ENCODE measurements at places on chromosomes 7 and 10.
A peak's percentile ranks its signal among the peaks of the same experiment; 100 is the strongest.

GRCh38 chr10:115937768-115938056, 335.3 kb downstream of the GFRA1 start:
- DNase-seq = no peak

DNA sequence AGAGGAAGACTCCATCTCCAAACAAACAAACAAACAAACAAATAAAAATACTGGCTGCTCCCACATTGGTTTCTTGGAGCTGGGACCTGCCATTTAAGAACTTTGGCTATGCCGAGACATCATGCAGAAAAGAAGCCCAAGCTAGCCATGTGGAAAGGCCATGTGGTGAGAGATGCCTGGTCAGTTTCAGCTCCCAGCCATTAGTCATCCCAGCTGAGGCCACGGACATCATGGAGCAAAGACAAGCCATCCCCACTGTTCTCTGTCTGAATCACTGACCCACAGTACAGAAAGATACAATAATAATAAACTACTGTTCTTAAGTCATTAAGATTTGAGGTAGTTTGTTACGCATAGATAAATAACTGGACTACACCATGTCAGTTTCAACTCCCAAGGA, 70.0 kb upstream of the PCBD1 start:
- DNase-seq = no peak

GRCh38 chr7:101066141-101066832, 19.0 kb upstream of the TRIM56 start:
- DNase-seq = no peak

DNA sequence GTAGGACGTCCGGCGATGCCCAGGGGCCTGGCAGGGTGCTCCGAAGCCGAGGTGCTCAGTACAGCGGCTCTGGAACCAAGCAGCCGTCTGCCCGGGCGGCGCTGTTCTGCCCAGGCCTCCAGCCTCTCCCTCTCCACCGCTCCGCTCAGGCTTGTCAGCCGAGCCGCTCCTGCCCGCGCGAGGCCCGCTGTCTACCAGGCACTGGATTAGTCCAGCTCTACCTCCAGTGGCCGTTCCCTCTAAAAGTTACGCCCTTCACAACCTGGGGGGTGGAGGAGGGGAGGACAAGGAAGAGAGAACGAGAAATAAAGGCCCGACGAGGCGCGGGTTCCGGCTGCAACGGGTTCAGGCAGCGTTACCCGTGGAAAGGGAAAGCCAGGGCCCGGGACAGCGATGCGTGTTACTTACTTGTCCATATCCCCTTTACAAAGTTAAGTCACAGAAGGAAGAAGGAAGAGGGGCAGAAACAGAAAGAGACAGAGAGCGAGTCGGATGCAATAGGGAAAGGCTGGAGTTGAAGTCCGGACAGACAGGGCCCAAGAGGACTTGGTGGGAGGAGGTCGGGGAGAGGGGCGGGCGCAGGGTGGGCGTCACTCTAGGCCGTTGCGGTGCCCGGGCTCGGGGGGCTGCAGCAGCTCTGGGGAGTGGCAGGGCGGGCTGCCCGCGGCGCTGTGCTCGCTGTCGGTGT, 2.8 kb downstream of the SP8 start:
- no peak for DNase-seq

DNA sequence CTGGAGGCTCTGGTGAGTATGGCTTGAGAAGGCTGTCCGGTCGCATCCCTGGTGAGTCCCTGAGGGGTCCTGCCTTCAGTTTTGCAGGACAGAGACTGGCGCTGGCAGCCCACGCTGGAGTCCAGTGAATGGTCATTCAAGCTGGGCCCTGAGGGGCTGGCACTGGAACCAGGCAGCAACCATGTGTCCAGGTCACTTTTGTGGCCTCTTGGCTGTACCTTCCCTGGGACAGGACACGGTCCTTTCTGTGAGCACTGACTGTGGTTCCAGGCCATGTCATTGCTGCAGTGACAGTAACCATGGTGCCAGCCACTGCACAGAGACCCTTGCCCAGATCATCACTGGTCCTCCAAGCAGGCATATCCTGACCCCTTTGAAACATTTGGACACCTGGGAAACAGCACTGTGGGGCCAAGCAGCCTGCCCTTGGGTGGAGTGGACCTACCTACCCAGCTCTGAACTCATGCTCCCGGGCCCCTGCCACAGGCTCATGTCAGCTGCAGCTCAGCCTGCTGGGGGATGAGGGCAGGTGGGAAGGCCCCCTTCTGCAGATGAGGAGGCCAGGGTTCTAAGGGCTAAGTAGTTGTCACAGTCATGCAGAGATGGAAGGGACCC, 72.1 kb downstream of the ADCY1 start:
- no peak for DNase-seq

- DNase-seq = no peak
Observed at GRCh38 chr10:105070249-105070648, 429.2 kb downstream of the SORCS3 start.

DNA sequence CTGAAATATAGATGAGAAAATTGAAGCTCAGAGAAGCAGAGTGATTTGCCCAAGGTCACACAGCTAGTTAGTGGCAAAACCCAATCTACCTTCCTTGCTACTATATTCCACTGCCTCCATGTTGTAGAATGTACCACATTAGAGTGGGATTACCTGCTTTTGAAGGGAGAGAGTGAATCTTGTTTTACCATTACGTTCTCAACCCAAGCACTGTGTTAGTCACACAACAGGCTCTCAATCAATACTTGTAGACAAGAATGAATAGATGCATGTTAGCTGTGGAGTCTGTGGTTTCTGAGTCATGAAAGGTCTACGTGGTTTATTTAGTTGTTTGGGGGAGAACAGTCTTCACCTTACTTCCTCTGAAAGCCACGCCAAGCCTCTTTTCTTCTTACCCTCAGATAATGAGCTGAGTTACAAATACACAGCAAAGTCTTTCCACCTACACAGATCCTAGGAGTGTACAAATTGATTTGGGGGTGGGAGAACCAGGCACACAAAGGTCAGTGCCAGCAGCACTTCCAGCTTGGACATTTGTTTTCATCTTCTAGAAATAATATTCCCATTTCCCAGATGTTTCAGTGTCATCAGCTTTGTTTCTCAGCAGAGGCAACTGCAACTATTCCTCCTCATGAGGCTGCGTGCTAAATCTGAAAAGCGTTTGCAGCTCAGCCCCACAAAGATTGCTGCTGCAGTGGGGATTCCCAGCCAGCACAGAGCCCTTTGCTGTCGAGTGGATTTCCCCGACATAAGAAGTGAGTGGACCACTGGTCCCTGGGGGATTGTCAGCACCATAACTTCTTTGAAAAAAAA, 71.5 kb upstream of the ADO start:
- DNase-seq = peak; percentile 88

GRCh38 chr7:22348379-22348778, 8.6 kb downstream of the RAPGEF5 start:
- no peak for DNase-seq

GRCh38 chr10:124323111-124323725, 95.5 kb downstream of the OAT start:
- no peak for DNase-seq

DNA sequence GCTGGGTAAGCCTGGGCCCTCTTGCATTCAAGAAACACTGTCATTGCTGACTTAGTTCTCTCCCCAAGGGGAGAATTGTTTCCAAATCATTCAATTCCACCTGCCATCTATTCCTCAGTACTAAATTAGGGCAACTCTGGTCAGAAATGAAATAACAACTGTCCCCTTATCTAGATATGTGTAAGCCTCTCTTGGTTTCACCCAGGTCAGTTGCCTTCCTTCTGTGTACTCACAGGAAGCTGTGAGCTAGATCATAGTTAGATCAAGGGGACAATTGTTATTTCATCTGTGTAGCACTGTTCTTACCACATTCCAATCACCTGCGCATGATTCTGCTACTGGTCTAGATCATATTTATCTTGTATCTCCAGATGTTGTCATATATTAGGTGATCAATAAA, 483.0 kb upstream of the SORCS1 start:
- no peak for DNase-seq

GRCh38 chr7:155972247-155972646, 160.0 kb upstream of the SHH start:
- no peak for DNase-seq

GRCh38 chr10:45383682-45384330, 9.8 kb downstream of the ALOX5 start:
- no peak for DNase-seq

DNA sequence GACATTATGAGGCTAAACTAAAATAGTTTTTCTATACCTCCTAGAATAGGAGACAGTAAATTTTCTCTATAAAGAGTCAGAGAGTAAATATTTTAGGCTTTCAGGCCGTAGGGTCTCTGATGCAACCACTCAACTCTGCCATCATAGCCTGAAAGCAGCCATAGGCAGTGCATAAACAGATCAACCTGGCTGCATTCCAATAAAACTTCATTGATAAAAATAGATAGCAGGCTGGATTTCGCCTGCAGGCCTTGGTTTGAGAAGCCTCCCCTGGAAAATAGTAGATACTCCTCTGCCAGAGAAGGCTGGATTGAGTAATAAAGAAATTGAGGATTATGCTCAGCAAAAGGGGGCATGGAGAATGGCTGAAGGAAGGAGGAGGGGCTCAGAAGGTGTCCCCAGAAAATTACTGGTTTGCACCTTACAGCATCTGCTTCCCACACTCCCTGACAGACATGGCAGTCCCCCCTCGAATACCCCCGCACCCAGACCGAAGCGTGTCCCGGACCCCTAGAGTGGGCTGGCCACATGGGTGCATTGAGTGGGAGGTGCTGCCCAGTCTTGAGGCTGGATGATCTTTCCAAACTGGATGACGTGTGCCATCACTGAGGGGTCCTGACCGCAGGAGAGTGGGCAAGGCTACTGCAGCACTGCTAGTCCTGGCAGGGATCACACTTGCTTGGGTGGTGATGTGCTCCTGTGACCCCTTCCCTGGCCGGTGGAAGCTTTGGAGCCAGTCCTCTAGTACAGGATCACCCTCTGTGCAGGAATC, 126.6 kb downstream of the PTPN20 start:
- DNase-seq = peak; percentile 33

DNA sequence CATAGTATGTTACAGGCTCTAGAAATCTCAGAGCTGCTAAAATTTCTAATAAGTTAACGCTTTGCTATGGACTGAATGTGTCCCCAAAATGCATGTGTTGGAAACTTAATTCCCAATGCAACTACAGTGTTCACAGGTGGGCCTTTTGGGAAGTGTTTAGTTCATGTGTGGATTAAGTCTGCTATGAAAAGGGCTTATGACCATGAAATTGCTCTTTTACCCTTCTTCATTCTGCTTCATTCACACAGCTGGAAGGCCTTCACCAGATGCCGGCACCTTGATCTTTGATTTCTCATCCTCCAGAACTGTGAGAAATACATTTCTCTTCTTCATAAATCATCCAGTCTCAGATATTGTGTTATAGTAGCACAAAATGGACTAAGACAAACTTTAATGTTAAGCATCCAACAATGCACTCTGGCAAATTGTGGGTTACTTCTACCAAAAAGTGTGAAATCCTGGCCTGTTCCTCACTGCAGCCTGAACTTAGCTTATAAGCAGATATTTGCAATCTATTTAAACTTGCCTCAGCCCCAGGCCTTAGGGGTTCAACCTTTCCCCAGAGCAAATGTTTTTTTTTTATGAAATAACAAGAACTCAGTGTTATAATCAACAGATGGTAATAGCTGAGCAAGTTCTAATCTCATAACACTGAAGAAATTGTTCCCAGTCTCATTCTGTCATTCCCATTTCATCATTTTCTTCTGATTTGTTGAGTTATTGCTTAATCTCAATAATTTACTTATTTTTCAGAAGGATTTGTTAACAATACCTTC, 523.6 kb downstream of the KIF20B start:
- no peak for DNase-seq

DNA sequence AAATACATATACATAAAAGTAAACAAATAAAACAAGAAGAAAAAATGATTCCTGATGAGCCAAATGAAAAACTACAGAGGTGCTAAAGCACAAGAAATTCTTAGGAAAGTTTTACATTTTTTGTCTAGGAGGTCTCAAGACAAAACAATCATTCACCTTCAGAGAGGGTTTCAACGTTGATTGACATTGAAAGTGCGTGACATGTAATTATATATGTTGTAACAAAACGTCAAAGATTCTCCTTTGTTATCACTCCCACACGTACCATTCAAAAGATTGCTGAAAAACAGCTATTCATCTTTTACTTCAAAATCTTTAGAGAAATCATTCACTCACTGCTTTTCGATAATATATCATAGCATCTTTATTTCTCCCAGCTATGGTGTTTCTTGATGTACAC, 375.9 kb downstream of the NEBL start:
- DNase-seq = no peak

GRCh38 chr10:48468866-48469511, 135.9 kb downstream of the ARHGAP22 start:
- peak; percentile 56 for DNase-seq

- DNase-seq = peak; percentile 5
Observed at GRCh38 chr10:114316744-114317143, 77.7 kb downstream of the VWA2 start.

DNA sequence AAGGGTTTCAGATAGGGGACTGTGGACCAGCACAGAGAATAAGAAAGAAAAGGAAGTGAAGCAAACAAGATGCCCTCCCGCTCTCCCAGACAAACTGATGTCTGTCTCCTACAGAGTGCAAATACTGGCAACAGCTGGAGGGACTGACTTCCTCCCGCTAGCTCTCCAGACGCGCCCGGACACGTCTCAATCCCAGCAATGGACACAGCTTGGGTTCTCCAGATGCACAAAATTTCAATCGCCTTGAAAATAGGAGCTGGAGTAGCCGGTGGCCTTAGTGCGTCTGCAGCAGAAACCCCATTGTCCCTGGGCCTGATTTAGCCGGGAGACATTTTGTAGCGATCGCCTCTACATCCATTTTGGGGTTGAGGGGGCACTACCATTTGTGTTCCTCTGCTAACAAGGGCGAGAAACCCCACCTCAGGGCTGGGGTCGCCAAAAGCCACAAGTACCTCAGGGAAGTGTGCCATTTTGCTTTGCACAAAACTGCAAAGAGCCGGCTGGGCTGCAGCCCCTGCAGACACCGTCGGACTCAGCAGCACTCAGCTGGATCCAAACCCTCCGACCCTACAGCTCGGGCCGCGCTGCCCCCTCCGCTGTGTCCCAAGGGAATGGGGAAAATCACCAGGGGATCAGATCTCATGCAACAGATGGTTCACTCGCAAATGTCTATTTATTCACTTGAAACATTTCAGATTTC, 5.9 kb downstream of the CPA2 start:
- DNase-seq = no peak

DNA sequence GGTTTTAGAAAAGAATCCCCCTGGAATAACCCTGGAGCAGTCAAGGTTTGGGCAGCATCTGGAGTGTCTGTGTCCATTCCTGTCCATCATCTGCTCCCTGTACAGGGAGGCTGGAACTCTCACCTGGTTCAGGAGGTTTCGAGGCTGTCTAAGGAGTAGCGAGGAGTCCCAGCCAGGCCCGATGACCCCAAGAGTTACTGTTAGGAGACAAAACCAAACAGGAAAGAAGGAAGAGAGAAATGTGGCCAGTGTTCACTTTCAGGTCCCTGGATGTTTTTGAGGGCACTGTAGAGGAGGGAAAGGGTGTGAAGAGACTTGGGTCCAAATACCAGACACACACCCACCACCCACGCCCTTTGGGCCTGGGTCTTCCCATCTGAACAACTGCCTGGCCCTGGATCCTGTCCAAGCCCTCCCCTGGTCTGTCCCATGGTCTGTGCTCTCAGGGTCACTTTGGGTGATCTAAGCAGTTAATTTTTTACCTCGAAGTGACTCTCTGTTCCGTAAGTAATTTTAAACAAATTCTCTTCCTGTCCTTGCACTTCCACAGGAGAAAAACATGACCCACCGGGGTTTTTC, 117.1 kb downstream of the ZMIZ1 start:
- DNase-seq = no peak
